ENCODE measurements at places on chromosomes 13 and 19. TPM values are rescaled to one million over a fixed set of nuclear protein-coding genes. Genes with fewer than 3 reads are reported as not detected.

LRRC25 gene
- not detected for total RNA-seq

SHD gene
- total RNA-seq = not detected

FUT6 gene
- not detected for total RNA-seq

SLC25A41 gene
- not detected for total RNA-seq

CEACAM16 gene
- total RNA-seq = not detected

MBNL2 gene
- 89.8 TPM for total RNA-seq

FCER2 gene
- not detected for total RNA-seq

C19orf85 gene
- not detected for total RNA-seq

SYT3 gene
- not detected for total RNA-seq

NXNL1 gene
- not detected for total RNA-seq

HCST gene
- not detected for total RNA-seq

SPACA4 gene
- total RNA-seq = not detected

IRGC gene
- not detected for total RNA-seq

CYP2F1 gene
- total RNA-seq = not detected

FBXO17 gene
- total RNA-seq = 2.1 TPM

CYP2A13 gene
- total RNA-seq = not detected

ONECUT3 gene
- total RNA-seq = not detected

ZNF541 gene
- total RNA-seq = 0.15 TPM

SERPINE3 gene
- not detected for total RNA-seq

ZNF177 gene
- 0.15 TPM for total RNA-seq

Data from mammary microvascular endothelial cell (primary cell).